Keratinocyte (primary cell): ENCODE measurements at places on chromosomes 5 and 9. TPM values are rescaled to one million over a fixed set of nuclear protein-coding genes. Genes with fewer than 3 reads are reported as not detected.

Gene PITX1
- polyA plus RNA-seq = 0.73 to 2.3 TPM (median 1.7 TPM) in 3 replicates

Gene QRFP
- not detected in 3 replicates for polyA plus RNA-seq

GRCh38 chr5:31664566-31664965 is 25.6 kb downstream of the PDZD2 start:
- no peak for DNase-seq

DNA sequence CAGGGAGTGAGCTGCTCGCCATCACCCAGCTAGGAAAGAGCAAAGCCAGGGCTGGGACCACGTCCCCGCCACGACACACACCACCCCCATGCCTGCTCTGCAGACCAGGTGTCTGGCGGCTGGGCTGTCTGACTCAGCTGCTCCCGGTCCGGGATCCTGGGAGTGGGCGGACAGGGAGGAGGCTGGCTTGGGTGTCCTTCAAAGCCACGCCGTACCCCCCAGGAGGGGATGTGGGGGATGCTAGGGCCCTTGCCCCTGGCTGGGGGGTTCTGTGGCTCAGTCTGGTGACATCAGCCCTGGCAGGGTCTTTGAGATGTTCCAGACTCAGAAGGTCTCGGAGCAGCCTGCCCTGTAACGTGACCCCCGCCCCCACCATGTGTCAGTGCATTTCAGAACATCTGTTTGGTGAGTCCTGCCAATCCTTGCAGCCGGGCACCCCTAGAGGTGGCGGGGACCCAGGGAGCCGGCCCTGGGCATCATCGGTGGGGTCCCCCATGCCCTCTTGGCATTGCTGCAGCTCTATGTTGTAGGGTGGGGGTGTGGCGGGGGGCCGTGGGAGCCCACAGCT is 62.3 kb downstream of the HMCN2 start:
- no peak for DNase-seq

GRCh38 chr5:95178046-95178651 is 106.7 kb downstream of the MCTP1 start:
- no peak for DNase-seq
